ENCODE measurements at places on chromosomes 1 and 21.
A peak's percentile ranks its signal among the peaks of the same experiment; 100 is the strongest.

DNA sequence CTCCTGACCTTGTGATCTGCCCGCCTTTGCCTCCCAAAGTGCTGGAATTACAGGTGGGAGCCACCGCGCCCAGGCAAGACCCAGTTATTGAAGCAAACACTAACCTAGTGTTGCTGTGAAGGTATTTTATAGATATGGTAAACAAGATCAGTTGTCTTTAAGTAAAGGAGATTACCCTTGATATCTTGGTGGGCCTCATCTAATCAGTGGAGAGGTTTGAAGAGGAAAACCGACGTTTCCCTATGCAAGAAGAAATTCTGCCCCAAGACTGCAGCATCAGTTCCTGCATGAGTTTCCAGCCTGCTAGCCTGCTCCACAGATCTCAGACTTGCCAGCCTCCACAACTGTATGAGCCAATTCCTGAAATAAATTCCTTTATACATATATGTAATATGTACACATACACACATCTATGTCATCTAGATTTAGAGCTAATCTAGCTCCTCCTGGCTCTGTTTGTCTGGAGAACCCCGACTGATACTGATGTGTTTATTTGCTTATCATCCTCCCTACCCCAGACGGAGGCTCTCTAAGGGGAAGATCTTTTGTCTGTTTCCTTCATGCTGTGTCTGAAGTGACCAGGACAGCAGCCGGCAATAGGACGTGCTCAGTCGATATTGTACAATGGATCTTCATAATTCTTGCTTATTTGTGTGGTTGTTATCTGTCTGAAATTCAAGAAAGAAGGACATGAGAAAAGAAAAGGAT, 90.9 kb downstream of the IER5 start:
- no peak for DNase-seq

DNA sequence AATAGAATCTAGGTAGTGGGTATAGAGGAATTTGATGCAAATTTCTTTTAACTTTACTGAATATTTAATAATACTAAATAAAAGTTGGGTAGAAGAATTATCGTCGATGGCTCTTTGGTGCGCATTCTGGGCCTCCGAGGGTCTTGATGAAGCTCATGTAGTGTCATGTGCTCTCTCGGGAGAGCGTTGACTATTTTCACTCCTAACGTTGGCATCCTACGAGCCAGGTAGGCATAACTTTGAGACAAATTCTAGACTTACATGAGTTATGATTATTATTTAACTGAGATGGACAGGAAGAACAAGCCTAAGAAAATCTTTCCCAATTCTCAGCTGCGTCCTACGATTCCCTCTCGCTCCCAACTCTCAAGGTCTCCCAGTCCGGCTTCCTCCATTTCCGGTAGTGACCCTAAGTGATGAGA, 550 bp upstream of the PCAT6 start:
- DNase-seq: no peak

GRCh38 chr1:225941187-225941941, at the start of gene LEFTY2:
TSS of gene LEFTY2 (minus strand) at chr1:225941220. CDS start at chr1:225941140, 80 bp downstream.
- no peak for DNase-seq

GRCh38 chr1:195574511-195574910, 1033.7 kb downstream of the KCNT2 start:
- DNase-seq: no peak

DNA sequence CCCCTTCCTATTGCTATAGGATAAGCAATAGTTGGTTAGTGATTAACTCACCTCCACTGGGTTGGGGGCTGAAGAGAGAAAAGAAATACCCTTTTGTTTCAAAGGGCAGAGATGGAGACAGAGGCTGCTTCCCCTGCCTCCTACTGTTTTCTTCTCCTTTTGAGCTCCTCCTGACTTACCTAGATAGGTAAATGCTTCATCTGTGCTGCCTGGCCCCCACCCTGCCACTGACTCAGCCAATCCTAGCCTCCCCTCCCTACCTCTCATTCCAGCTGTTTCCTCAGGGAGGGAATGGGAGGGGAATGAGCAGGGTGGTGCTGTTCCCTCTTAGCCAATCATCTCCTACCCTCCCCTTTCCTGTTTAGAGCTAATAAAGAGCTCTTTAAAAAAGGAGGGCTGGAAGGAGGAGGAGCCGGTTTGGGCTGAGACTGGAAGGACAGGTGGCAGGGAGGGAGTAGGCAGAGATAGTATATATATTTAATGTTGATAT, at the start of gene C1orf116:
C1orf116 (minus strand) TSS at position 229 of the 490 bp plus-strand sequence. CDS start 5,158 bp downstream, outside the sequence.
- no peak for DNase-seq

- no peak for DNase-seq
Observed at GRCh38 chr21:38804030-38804788, 1.5 kb upstream of the ETS2 start.

GRCh38 chr1:8082945-8083344, 56.8 kb upstream of the ERRFI1 start:
- DNase-seq: no peak

GRCh38 chr1:15558516-15558915, 26.3 kb downstream of the AGMAT start:
- DNase-seq: no peak

DNA sequence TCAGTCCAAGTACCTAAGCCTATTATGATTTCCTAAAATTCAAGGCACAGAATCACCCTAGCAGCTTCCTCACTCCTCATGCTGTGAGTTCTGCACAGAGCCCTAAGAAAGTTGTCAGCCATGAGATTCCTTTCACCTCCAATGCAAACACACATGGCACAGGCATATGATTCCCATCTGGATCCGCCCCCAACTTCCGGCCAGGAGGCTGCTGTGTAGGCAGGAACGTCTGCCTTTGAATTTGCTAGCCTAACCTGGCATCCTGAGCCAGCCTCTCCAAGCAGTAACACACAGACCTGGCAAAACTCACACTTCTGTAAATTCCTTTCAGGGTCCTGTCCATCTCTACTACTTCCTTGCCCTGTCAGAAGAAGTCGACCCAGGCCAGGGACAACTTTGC, 521.1 kb upstream of the BEND5 start:
- DNase-seq: no peak

GRCh38 chr1:226634166-226634588, 85.6 kb downstream of the STUM start:
- DNase-seq: peak; percentile 67

- no peak for DNase-seq
Observed at GRCh38 chr1:4944072-4944471, 289.7 kb downstream of the AJAP1 start.

DNA sequence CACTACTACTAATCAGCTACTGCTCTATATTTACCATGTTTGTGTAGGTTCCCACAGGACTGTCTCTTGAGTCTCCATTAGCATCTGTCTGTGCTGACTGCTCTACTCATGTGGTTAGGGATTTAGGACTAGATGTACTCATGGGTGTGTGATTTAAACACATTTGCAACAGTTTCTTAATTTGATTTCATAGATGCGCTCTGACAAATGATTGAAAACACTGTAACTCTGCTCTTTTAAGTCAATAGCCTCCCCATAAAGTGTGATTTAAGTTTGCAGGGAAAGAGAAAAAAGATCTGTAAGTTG, 809.3 kb downstream of the NCAM2 start:
- DNase-seq: no peak

- DNase-seq: no peak
Observed at GRCh38 chr1:8370046-8370881, 52.4 kb downstream of the SLC45A1 start.

DNA sequence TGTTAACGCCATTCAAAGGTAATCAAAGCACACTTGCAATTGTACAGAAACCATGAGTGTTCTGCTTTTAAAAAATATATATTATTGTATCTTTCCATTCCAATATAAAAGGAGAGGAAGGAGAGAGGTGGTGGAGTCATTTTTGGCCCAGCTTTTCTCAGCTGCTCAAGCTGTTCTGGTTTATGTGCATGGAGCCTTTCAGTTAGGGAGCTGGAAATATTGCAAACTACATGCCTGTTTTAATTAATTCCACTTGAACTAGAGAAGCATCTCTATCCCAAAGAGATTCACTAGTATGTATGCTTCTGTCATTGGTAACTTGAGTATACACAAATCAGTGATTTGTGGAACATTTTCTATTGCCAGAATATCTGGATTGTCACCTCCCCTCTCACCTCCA, 28.5 kb upstream of the C1orf105 start:
- DNase-seq: no peak

GRCh38 chr1:9927259-9927658, 15.9 kb downstream of the LZIC start:
- DNase-seq: no peak

- no peak for DNase-seq
Observed at GRCh38 chr1:157241185-157241538, 103.0 kb upstream of the ETV3 start.

GRCh38 chr1:12099610-12100009, 36.5 kb downstream of the TNFRSF8 start:
- no peak for DNase-seq

GRCh38 chr21:21907271-21907670, 909.1 kb downstream of the NCAM2 start:
- no peak for DNase-seq

GRCh38 chr1:24830680-24831272, 85.5 kb downstream of the CLIC4 start:
- DNase-seq: no peak

DNA sequence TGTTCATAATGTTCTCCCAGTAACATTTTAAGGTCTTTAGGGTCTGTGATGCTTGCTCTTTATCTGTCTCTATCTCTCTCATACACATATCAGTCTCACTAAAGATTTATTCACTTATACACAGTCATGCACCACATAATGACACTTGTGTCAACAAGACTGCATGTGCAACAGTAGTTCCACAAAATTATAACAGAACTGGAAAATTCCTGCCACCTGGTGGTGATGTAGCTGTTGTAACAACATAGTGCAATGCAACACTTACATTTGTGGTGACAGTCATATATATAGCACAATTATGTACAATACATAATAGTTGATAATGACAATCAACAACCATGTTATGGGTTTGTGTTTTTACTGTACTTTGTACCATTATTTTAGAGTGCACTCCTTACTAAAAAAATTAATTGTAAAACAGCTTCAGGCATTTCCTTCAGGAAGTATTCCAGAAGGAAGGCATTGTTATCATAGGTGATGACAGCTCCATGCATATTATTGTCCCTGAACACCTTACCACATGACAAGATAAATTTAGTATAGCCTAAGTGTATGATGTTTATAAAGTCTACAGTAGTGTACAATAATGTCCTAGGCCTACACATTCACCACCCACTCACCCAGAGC, 8.1 kb downstream of the TDRD5 start:
- DNase-seq: peak; percentile 28

- no peak for DNase-seq
Observed at GRCh38 chr1:208653426-208653825, 409.2 kb upstream of the PLXNA2 start.

DNA sequence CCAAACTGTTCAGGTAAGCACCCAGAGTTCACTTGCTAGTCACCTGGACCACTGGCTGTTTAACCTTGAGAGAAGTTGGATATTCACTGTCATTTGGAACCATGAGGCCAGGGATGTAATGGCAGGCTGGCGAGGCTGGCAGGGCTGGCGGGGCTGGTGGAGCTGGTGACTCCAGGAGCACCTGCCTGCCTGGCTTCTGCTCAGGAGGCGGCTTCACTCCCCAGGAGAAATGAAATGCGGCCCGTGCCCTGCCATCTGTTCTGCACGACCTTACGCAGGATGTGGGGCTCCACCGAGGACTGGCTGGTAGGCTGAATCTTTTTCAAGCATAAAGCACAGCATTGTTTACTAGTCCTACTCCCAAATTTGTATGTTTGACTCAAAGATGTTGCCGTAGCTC, 22.7 kb upstream of the MX1 start:
- no peak for DNase-seq

DNA sequence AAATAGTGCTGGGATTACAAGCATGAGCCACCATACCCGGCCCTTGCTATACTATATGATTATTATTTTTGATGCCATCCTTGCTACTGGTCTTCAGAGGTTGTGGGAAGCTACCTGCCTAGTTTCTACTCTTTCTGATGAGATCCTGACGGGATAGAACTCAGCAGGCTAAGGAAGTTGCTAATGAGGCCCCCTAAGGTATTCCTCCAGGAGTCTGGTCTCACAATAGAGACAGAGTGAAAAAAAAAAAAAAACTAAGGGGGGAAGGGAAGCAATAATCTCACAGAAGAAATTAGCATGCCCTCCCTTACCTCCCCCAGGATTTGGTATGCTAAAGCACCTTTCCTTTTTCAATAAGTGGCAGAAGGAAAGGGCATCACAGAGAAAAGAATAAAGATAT, 17.6 kb downstream of the INTS3 start:
- no peak for DNase-seq

GRCh38 chr1:156217871-156218270, 5.1 kb downstream of the PMF1 start:
- no peak for DNase-seq

DNA sequence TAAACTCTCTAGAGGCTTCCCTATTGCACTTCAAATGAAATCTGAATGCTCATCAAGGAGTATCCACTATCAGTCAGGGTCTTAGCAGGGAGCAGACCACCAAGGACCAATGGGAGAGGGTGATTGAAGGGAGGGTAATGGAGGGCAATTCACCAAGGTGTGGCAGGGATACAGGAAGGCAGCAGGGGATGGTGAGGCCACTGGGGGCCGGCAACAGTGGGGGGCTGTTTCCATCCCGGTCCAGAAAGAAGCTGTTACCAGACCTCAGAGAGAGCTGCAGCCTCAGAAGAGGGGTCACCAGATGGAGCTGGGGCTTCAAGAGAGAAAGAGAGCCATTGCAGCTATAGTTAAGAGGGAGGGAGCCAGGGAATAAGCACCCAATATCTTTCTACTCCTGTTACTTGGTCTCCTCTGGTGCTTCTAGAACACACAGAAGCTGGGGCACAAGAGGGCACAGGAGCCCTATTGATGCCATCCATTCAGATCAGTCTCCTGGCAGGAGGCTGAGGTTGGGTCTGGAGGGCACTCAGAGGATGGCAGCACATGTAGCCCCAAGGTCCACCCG, 417.6 kb downstream of the PTPRU start:
- no peak for DNase-seq

DNA sequence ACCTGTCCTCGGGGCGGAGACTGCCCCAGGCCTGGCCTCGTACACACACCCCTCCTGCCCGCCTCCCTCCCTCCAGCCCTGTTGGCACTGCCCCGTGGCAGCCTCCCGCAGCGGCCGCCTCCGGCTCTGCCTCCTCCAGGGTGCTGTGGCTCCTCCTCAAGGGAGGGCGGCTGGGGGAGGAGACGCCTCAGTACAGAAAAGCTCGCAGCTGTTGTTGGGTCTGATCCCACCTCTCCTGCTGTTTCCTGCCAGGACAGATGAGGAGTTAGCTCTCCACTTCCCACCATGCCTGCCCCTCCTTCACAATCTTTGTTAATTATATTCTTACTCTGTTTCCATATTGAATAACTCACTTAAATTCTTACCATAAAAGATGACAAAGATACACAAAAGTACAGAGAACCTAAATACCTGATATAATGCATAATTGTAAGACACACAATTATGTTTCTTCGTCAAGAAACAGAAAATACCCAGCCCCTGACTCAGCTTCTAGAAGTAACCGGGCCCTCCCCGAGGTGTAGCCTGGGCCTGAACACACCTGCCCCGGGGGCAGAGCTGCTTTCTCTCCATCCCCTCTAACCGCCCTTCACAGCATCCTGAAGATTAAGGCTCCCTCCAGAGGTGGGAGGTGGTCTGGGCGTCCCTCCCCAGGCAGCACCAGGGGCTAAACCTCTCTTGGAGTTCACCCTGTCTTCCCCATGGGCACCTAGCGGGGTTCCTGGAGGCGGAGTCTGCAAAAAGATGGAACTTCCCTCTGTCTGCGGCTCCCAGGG, 30.6 kb upstream of the COL6A1 start:
- DNase-seq: no peak

Data from T-helper 2 cell (primary cell).